ENCODE measurements at places on chromosomes 13 and 19.
A peak's percentile ranks its signal among the peaks of the same experiment; 100 is the strongest.

DNA sequence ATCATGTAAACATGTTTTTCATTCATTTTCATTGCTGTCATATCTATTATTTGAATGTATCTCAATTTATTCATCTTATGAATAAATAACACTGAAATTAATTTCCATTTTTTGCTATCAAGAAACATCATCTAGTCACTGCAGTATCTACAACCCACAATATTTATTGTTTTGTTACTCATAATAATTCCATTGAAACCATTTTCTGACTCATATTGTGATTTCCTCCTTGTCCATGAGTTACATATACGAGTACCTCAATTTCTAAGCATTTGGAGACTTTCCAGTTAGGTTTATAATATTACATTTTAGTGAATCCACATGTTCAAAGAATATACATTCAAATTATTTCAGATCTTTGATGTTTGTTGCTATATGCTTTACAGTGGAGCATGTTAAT is 1524.0 kb downstream of the SLITRK1 start:
- no peak for DNase-seq

- no peak for DNase-seq
Measured at GRCh38 chr13:55219538-55219937, 1921.2 kb upstream of the PRR20A start.

- DNase-seq: peak; percentile 73
Measured at GRCh38 chr19:35267818-35268535, 785 bp upstream of the USF2 start.

DNA sequence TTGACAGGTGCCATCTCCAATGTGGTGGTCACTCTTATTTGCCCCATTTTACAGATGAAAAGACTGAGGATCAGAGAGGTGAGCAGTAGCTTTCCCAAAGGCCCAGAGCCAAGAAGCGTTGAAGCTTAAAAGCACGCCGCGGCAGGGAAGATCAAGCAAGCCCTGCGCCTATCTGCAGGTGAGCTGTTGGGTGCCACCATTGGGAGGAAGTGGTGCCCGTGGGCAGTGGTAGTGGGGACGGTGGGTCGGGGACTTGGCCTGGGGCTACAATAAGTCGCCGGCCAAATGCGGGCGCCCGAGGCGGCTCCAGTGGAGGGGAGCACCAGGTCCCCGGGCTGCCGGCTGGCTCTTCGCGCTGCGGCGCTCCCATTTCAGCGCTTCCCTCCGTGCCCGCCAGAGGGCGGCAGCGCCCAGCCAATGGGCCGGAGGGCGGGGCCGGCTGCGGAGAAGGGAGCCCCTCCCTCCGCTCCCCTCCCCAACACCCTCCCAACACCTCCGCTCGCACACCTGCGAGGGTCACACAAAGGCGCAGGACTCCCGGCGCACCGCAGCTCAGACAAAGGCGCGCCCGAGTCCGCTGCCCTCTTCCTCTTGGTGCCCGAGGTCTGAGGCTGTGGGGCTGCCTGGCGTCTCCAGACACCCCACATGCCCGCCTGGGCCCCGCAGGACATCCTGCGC is 744 bp upstream of the POU2F2 start:
- peak; percentile 76 for DNase-seq

DNA sequence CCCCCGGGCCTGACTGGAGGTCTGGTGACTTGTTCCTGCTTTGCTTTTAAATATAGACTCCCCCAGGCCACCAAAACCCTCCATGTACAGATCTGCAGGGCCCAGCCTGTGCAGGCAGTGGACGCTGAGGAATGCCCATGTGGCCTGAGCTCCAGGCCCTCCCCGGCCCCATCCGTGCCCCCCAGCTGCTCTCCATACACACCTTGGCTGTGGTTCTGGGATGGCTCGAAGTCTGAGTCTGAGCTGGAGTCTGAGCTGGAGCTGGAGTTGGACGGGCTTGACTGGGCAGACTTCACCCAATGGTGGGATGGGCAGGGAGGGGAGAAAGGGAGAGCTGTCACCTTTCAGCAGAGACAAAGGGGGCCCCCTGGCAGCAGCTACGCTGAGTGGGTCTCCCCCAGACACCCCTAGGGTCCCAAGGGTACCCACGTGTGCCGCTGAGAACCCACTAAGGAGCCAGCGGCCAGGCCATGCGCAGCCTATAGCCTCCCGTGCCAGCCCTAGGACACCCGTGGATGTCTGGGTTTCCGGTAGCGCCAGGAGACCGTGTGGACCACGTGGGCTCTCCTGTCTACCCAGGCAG is 61.9 kb downstream of the MLLT1 start:
- no peak for DNase-seq
